SW 1271 (cell line): ENCODE measurements at places on chromosomes 16 and 17.

GRCh38 chr16:19913340-19913645 lies 28.6 kb upstream of the GPRC5B start:
- DNase-seq, result no peak

GRCh38 chr16:89545831-89546574 lies 14.5 kb upstream of the RPL13 start:
- DNase-seq, result no peak

GRCh38 chr16:89407282-89407924 lies 83.0 kb downstream of the ANKRD11 start:
- no peak for DNase-seq

DNA sequence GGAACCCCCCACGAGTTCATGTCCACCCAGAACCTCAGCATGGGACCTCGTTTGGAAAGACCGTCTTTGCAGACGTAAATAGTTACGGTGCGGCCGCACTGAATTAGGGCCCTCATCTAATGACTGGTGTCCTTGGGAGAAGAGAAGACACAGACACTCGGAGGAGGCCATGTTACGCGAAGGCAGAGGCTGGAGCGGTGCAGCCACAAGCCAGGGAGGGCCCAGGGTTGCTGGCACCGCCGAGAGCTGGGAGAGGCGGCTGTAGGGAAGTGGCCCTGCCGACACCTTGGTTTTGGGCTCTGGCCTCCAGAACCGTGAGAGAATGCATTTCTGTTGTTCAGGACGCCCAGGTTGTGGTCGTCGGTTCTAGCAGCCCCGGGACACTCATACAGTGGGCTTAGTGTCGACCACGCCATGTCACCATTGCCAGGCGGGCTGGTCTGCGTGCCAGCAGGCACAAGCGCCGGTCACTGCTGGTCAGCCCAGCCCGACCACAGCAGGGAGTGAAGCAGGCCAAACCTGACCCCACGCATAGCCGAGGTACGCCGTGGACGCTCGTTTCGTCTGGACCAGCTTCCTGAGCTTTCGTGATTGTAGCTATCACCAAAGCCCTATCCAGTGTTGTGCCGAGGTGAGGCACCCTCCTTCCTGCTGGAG lies 10.7 kb upstream of the WDR45B start:
- DNase-seq, result no peak

DNA sequence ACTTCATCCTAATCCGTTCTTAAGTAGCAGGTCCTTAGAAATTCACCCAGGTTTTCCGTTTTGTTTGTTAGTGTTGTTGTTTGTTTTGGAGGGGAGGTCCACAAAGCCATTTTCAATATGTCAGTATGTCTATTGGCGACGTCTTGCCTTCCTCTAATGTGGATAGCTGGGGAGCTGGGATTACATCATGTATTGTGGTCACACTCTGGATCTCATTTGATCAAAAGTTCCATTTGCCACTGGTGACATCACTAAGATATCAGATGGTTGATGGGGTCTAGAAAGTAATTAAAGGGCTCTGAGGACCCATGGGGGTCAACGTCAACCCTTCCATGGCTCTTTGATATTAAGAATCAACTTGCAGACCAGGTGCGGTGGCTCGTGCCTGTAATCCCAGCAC lies 2.7 kb upstream of the EPN3 start:
- DNase-seq, result no peak

GRCh38 chr16:21279501-21279900 lies 1.4 kb upstream of the CRYM start:
- no peak for DNase-seq

- DNase-seq, result no peak
These were observed 216.0 kb downstream of the FOXL1 start for GRCh38 chr16:86794216-86794864.

GRCh38 chr16:78993346-78993745 lies 607.2 kb downstream of the MAF start:
- DNase-seq, result no peak

DNA sequence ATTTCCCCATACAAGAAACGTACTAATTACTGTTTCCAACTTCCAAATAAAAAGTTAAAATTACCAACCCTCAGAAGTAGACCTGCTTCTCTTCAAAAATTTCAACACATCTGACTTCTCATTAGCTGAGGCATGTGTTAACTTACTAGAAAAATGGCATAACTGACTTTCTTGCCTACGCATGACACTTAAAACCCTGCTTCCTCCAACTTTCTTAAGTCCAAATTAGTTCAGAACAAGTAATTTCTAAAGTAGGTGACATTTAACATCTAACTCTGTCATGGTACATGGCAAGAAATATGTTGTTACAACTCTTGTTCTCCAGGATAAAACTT lies 6.7 kb downstream of the USP7 start:
- DNase-seq, result no peak
